ENCODE measurements at places on chromosomes 3 and 15. TPM values are rescaled to one million over a fixed set of nuclear protein-coding genes. Genes with fewer than 3 reads are reported as not detected.
A peak's percentile ranks its signal among the peaks of the same experiment; 100 is the strongest.

- H3K4me1 ChIP-seq: peaks cover 9% of the 10 kb centered on the region
- no peaks in the 10 kb centered on the region for H3K27me3 ChIP-seq
- no peak overlapping the region for H3K4me3 ChIP-seq
- DNase-seq: no peak
- H3K36me3 ChIP-seq: no peaks in the 10 kb centered on the region
Observed at GRCh38 chr3:72907131-72907711, 19.4 kb downstream of the GXYLT2 start.

DNA sequence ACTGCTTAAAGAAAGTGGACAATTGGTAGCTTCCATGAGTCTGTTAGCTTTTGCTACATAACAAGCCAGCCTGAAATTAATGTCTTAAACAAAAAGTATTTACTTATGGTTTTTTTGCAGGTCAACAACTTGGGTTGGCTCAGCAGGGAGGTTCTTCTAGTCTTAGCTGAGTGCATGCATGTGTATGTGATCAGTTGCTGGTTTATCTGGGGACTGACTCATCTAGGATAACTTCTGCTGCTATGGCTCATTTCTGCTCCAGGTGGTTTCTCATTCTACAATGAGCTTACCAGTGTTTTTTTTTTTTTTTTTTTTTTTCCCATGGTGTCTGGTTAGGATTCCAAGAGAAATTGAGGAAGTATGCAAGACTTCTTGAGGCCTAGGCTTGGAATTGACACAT, 244.7 kb downstream of the NSUN3 start:
- H3K36me3 ChIP-seq: no peaks in the 10 kb centered on the region
- no peaks in the 10 kb centered on the region for H3K4me1 ChIP-seq
- no peak for DNase-seq
- no peaks in the 10 kb centered on the region for H3K27me3 ChIP-seq
- H3K27ac ChIP-seq: no peak overlapping the region
- no peak overlapping the region for H3K4me3 ChIP-seq

DNA sequence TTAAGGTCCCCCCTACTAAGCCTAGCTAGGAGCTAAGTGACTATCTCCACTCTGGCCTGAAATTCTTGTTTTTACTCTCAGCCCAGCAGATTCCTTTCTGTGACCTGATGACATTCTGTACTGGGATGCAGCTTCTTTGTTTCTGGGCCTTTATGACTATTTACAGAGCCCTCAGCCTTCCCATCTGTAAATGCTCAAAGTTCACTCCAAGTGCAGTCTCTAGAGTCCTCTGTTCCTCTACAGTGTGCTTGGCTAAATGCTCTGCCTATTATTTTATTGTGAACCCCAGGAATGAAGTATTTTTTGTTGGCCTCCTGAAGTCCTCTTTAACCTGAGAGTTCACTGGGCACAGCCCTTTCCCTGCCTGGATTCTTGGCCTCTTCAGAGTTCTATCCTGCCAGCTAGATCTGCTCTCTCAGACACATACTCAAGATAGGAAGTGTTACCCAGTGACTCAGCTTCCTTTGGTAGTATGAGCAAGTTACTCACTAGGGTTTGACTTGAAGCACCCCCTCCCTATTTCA, 278.1 kb upstream of the P2RY1 start:
- H3K4me3 ChIP-seq: no peak overlapping the region
- no peaks in the 10 kb centered on the region for H3K27me3 ChIP-seq
- no peaks in the 10 kb centered on the region for H3K36me3 ChIP-seq
- peaks cover 19% of the 10 kb centered on the region for H3K4me1 ChIP-seq

DNA sequence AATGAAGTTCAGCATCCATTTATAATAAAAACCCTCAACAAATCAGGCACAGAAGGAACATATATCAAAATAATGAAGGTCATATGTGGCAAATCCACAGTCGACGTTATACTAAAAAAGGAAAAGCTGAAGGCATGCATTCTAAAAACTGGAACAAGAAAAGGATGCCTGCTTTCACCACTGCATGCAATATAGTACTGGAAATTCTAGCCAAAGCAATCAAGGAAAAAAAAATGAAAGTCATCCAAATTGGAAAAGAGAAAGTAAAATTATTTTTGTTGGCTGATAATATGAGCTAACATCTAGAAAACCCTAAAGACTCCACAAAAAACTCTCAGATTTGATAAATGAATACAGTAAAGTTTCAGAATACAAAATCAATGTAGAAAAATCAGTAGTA, 1123.2 kb downstream of the TBL1XR1 start:
- no peaks in the 10 kb centered on the region for H3K27me3 ChIP-seq
- H3K4me1 ChIP-seq: no peaks in the 10 kb centered on the region

DNA sequence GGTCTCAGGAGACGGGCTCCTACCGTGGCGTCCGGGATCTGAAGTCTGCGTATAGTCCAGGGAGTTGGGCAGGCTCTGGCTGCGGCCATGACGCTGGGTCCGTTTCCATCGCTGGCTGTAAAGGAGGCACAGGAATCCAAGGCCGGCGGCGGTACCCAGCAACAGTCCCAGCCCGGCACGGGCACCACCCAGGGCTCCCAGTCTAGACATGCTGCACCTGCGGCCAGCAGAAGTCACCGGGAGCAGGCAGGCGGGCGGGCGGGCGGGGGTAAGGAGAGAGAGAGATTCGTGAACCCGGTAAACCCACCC, 526 bp downstream of the RMDN3 start:
- H3K27ac ChIP-seq: no peak overlapping the region
- H3K4me3 ChIP-seq: peak overlapping the region; percentile 98
- H3K36me3 ChIP-seq: peaks cover 17% of the 10 kb centered on the region
- H3K4me1 ChIP-seq: no peaks in the 10 kb centered on the region

GRCh38 chr3:40658305-40658704, 133.5 kb downstream of the ZNF621 start:
- H3K4me3 ChIP-seq: no peak overlapping the region
- no peaks in the 10 kb centered on the region for H3K27me3 ChIP-seq
- no peak for DNase-seq
- H3K36me3 ChIP-seq: no peaks in the 10 kb centered on the region
- no peaks in the 10 kb centered on the region for H3K4me1 ChIP-seq

DNA sequence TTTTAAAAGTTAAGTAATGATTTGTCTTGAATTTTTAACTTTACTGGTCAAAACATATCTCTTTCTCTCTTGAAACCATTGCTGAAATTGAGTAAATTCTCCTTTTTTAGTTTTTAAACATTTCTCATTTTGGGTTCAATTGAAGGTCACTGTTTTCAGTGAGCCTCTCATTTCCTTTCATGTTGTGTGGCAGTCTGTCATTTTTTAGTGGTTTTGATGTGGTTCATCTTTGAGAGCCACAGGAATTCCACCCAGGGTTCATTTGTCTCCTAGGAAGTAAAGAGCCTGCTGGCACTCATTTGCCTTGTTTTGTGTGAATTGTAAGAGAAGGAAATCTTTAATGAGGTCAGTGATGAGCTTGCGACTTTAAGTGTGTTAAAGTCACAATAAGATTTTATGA, 10.4 kb downstream of the CLDN11 start:
- DNase-seq: no peak
- no peaks in the 10 kb centered on the region for H3K4me1 ChIP-seq
- no peaks in the 10 kb centered on the region for H3K27me3 ChIP-seq

DNA sequence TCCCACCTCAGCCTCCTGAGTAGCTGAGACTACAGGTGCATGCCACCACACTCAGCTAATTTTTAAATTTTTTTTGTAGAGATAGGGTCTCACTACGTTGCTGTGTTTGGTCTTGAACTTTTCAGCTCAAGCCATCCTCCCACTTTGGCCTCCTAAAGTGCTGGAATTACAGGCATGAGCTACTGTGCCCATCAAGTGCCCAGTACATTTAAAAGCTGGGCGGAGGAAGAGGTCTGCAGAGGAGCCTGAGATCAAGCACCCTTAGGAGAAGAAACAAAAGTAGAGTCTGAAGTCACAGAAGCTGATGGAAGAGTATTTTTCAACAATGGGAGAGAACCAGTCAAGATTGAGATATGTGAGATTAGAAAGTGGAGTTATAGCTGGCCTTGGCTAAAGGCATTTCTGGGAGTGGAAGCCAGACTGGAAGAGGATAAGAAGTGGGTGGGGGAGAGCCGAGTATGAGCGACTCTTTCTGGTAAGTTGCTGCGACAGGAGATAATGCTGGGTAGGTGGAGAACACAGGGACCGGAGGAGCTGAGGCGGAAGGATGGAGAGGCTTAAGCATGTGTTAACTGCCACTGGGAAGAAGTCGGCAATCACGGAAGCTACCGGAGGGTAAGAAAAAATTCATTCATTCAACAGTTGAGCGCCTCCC, 782 bp upstream of the IREB2 start:
- H3K4me3 ChIP-seq: no peak overlapping the region
- no peaks in the 10 kb centered on the region for H3K27me3 ChIP-seq
- H3K4me1 ChIP-seq: peaks cover 41% of the 10 kb centered on the region
- H3K27ac ChIP-seq: no peak overlapping the region

- peaks cover 25% of the 10 kb centered on the region for H3K36me3 ChIP-seq
- H3K27ac ChIP-seq: peak overlapping the region; percentile 24
- no peaks in the 10 kb centered on the region for H3K27me3 ChIP-seq
- no peak for DNase-seq
- H3K4me1 ChIP-seq: peaks cover 12% of the 10 kb centered on the region
Observed at GRCh38 chr3:120441776-120442175, 9.0 kb downstream of the FSTL1 start.

- no peaks in the 10 kb centered on the region for H3K4me1 ChIP-seq
- no peak for DNase-seq
- H3K4me3 ChIP-seq: no peak overlapping the region
- H3K27me3 ChIP-seq: no peaks in the 10 kb centered on the region
- no peak overlapping the region for H3K27ac ChIP-seq
Observed at GRCh38 chr3:34196914-34197313, 398.5 kb downstream of the PDCD6IP start.

DNA sequence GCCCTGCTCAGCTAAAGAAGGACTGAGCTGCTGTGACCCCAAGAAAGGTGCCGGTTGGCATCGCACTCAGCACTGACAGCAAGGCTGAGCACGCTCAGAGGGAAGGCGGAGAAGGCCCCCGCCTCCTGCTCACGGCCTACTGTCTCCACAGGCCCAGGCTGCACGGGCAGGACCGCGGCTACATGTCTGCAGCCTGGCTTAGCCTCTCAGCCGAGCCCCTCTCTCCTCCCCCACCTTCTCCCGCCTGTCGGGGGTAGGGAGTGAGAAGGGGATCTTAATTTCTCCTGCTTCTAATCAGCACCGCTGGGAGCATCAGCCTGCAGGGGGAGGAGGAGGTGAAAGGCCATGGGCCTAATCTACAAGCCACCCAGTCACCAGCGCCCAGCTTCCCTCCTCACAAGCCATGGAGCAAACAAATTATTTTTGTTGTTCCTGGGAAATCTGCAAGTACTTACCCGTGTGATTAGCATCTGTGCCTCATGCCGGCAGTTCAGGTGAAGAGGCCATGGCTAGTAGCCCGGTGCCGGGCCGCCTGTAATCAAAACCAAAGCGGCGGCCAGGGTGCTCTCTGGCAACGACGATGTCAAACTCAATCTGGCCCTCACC, 68.1 kb downstream of the EPHB3 start:
- H3K36me3 ChIP-seq: no peaks in the 10 kb centered on the region
- H3K4me1 ChIP-seq: no peaks in the 10 kb centered on the region
- no peaks in the 10 kb centered on the region for H3K27me3 ChIP-seq
- no peak for DNase-seq
- no peak overlapping the region for H3K4me3 ChIP-seq

GRCh38 chr3:113251817-113252216, 40.5 kb downstream of the BOC start:
- DNase-seq: no peak
- H3K36me3 ChIP-seq: no peaks in the 10 kb centered on the region
- no peak overlapping the region for H3K4me3 ChIP-seq
- H3K4me1 ChIP-seq: no peaks in the 10 kb centered on the region

GRCh38 chr15:94069844-94070243, 161.5 kb upstream of the MCTP2 start:
- H3K4me3 ChIP-seq: no peak overlapping the region
- H3K27me3 ChIP-seq: no peaks in the 10 kb centered on the region
- H3K4me1 ChIP-seq: no peaks in the 10 kb centered on the region
- H3K36me3 ChIP-seq: no peaks in the 10 kb centered on the region
- DNase-seq: no peak
- no peak overlapping the region for H3K27ac ChIP-seq

DNA sequence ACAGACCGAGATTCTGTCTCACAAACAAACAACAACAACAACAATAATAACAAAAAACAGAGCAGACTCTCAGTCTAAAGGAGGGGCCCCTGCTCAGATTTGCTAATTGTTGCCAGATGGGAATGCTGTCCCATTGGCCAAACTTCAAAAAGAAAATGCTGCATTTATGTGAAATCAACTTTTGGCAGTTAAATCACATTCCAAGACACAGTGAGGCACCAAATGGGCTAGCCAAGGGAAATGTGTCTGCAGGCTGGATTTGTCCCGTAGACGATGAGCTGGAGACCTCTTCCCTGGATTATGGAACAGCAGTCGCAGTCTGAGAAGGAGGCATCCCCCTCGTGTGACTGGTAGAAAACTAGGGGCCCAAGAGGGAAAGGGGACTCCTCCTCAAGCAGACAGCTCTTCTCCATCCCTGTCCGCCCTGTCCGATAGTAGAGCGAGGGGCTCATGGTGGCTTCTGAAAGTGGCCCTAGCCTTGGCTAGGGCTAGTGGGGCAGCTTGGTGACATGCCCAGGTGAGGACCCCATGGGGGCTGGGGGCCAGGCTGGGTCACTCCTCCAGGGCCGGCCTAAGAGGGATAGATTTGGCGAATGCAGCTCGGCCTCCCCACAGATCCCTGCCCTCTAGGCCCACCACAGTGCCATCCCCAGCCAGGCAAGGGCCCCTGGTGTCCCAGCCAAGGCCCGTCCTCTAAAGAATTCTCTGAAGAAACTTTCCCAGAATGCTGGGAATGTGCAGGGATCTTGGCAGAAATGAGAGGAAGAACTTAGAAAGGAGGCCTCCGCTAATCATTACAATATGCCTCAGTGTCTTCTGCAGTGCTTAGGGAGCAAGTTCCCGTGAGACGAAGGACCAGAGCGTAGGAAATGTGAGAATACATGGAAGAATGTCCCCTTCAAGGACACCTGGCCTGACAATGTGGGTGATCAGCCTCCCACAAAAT, 2.0 kb downstream of the SLC22A14 start:
- DNase-seq: no peak
- no peaks in the 10 kb centered on the region for H3K36me3 ChIP-seq
- H3K4me1 ChIP-seq: no peaks in the 10 kb centered on the region
- no peaks in the 10 kb centered on the region for H3K27me3 ChIP-seq

GRCh38 chr15:93065641-93066045, 23.4 kb downstream of the RGMA start:
- no peak overlapping the region for H3K27ac ChIP-seq
- no peaks in the 10 kb centered on the region for H3K4me1 ChIP-seq
- H3K4me3 ChIP-seq: no peak overlapping the region
- no peaks in the 10 kb centered on the region for H3K27me3 ChIP-seq
- H3K36me3 ChIP-seq: no peaks in the 10 kb centered on the region

Gene FGD5
- total RNA-seq: 8.9 TPM

Gene C2CD4A
- not detected for total RNA-seq

Gene BOC
- 22.3 TPM for total RNA-seq

Gene ROBO1
- total RNA-seq: 91.9 TPM

Gene ZNF662
- total RNA-seq: 17.6 TPM

Gene C15orf62
- total RNA-seq: not detected
